HEK293T (cell line): ENCODE measurements at places on chromosomes 2 and 18.
A peak's percentile ranks its signal among the peaks of the same experiment; 100 is the strongest.

- DNase-seq, result no peak
These were observed 29.6 kb downstream of the SMYD1 start for GRCh38 chr2:88097192-88097591.

- no peak for DNase-seq
These were observed 29.9 kb downstream of the IGFBP2 start for GRCh38 chr2:216663106-216663505.

DNA sequence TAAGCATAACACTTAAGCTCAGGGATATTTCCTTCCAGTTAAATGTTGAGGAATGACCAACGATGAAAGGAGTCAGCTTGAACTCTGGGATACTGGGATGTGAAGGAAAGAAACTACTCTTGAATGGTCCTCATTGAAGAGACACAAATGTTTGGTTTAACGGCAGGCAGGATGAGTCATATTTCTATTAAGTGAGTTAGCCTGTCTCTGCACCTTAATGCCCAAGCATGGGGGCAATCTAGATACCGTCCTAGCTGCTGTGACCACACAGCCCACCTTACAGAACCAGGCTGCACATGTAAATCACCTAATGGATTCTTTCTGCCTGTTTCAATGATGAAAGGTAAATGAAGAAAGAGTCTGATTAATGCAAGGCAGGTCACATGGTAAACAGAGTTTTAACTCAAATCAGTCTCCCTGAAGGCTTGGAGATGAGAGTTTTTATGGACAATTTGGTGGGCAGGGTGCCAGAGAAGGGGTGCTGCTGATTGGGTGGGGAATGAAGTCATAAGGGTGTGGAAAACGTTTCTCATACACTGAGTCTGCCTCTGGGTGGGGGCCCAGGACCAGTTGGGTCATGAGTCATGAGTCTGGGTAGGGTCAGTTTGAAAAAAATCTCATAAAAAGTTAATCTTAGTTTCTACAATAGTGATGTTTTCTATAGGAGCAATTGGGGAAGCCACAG lies 144.6 kb upstream of the MMADHC start:
- DNase-seq, result no peak

- peak; percentile 21 for DNase-seq
These were observed 31.0 kb downstream of the CENPA start for GRCh38 chr2:26816893-26817292.

DNA sequence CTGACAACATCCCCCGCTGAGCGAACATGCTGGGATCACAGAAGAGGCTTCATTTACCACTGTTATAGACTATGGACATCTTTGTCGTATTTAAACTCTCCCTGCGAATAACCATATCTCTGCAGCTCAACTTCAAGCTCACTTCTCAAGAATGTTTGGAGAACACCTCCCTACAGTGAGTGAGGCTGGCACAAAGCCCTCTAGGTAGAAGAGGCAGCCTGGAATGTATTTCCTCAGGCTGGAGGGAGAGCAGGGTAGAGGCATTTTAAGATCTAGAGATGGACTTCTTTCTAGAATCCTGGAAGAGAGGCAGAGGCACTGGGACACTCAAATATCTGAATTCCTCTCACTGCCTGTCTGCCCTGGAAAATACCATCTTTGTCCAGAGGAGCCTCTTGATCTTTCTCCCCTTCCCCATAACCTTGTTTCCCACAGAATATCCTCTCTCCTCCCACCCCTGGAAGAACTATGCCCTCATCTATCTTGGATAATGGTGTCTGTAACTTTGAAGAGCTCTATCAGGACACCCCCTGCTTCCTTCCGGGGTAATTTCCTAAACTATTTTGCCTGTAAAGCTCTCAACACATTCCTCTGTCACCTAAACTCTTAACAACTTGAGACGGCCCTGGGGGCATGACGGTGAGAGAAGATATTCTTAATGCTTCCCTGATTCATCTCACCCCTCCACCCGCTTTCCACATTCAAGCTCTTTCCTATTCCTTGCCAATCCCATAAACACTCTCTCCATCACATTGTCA lies 2.4 kb upstream of the ANTXR1 start:
- DNase-seq, result no peak

GRCh38 chr2:109471658-109472057 lies 142.1 kb downstream of the SEPTIN10 start:
- no peak for DNase-seq
